ENCODE measurements at places on chromosomes 3 and 15. TPM values are rescaled to one million over a fixed set of nuclear protein-coding genes. Genes with fewer than 3 reads are reported as not detected.
A peak's percentile ranks its signal among the peaks of the same experiment; 100 is the strongest.

GRCh38 chr3:144028798-144029411, 57.3 kb downstream of the DIPK2A start:
- no peak overlapping the region for H3K4me3 ChIP-seq
- no peak for DNase-seq
- no peaks in the 10 kb centered on the region for H3K27me3 ChIP-seq
- H3K4me1 ChIP-seq, result peaks cover 8% of the 10 kb centered on the region
- H3K36me3 ChIP-seq, result peaks cover 4% of the 10 kb centered on the region

DNA sequence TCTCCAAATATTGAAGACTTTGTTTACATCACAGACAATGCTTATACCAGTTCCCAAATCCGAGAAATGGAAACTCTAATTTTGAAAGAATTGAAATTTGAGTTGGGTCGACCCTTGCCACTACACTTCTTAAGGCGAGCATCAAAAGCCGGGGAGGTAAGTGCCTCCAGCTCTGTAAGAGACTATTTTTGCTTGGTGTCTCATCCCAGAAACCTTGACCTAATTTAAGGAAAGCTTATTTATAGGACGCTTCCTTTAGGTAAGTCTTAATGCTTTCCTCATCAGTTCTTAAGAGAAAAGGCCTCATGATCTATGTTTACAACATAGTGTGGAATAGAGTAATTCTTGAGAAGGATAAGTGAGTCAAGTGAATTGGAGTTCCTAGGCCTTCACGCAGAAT, 11.8 kb downstream of the CCNB2 start:
- DNase-seq, result no peak
- peaks cover 37% of the 10 kb centered on the region for H3K36me3 ChIP-seq
- H3K27me3 ChIP-seq, result no peaks in the 10 kb centered on the region
- H3K4me3 ChIP-seq, result no peak overlapping the region

DNA sequence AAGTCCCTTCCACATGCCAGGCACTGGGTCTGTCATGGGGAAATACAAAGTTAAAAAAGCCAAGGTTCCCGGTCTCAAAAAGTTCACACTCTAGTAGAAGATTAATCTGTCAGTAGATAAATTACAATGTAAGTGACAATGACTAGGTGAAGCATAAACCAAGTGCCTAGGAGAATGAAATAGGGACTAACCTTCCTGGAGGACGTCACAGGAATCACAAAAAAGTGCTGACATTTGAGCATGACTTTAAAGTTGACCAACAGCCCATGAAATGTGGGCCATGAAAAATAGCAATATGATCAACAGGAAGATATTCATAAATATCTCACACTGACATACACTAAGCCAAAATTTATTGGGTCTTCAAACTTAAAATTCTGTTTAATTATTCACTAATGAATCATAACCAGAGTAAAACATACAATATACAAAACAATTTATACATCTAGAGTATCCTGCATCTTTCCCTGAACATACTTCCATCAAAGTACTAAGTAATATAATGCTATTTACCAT, 20.0 kb downstream of the COPS2 start:
- H3K36me3 ChIP-seq, result peaks cover 33% of the 10 kb centered on the region
- no peak overlapping the region for H3K4me3 ChIP-seq
- H3K27ac ChIP-seq, result no peak overlapping the region
- DNase-seq, result no peak

GRCh38 chr15:67882487-67883233, 42.8 kb upstream of the RNU6-1 start:
- H3K27ac ChIP-seq, result peak overlapping the region; percentile 80
- H3K4me1 ChIP-seq, result peaks cover 56% of the 10 kb centered on the region
- H3K36me3 ChIP-seq, result no peaks in the 10 kb centered on the region

RTP1 gene
- total RNA-seq, result not detected

All from mesothelial cell of epicardium (in vitro differentiated cells).